ENCODE measurements at places on chromosomes 1 and 21.

DNA sequence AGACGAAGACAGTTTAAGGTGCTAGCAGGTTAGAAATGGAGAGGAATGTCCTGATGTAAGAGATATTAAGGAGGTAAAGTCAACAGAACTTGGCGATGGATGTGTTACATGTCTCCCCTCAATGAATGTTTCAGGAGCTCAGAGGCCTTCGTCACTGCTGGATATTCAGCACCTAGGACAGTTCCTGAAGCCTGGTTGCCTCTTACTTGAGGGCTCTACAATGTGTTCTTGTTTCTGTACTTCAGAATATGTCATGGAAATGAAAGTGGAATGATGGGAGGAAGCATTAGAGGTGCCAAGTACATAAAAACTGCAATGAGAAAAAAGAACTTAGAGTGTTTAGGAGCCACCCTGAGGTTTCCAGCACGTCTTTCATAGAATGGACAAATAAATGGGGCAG, 17.7 kb downstream of the TNR start:
- no peaks in the 10 kb centered on the region for H3K36me3 ChIP-seq
- H3K4me3 ChIP-seq, result no peak overlapping the region
- H3K27ac ChIP-seq, result no peak overlapping the region
- H3K4me1 ChIP-seq, result no peaks in the 10 kb centered on the region
- DNase-seq, result no peak

DNA sequence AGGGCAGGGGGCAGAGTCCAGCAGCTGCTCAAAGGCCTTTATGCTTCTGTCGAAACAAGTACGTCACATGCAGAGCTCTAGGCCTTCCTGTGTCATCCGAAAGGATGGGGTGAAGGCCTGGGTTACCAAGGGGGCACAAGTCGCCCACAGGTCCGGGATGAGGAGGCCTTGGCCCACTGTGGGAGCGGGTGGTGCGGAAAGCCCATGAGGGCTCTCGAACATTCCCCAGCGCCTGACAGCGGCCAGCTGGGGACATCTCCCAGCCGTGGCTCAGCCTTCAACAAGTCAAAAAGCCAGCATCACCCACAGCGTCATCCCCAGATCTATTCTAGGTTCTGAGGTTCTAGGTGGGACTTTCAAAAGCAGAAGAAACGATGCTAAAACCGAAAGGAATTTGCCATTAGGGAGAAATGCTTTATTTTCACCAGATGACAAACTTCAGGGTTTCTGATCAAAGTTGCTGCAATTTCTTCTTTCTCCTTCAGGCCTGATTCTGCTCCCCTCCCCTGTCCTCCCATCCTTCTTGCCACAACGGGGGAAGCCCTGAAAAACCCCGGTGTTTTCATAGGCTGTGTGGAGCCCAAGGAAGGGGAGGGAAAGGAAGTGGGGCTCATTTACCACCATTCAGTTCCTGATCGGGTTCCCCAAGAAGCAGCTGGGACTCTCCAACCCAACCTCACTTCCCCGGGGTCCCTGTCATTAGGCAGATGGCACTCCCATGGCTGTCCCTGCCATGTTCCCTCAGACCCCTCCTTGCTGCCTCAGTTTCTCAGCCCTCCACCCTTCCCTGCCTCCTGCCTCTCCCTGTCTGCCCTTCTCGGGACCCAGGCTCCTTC, 17.6 kb downstream of the GPR137B start:
- H3K27me3 ChIP-seq, result no peaks in the 10 kb centered on the region
- peaks cover 78% of the 10 kb centered on the region for H3K4me1 ChIP-seq
- no peak for DNase-seq
- peaks cover 26% of the 10 kb centered on the region for H3K36me3 ChIP-seq
- H3K27ac ChIP-seq, result peak overlapping the region; percentile 99
- H3K4me3 ChIP-seq, result peak overlapping the region; percentile 74

DNA sequence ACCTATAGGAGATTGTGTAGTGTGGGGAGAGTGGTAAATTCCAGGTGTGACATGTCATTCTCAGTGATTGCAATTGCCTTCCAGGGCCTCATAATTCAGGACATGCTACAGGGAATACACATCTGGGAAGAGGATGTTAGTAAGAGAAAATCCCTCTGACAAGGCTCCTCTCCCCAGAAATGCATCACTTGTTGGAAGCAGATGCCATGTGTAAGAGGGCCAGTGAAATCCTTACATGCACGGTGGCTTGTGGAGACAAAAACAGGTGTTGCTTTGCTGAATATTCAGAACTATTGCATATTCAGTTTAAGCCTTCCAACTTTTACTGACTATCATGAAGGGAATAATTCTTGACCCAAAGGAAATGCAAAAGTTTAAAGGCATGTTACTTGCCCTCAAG, 503.4 kb downstream of the NEGR1 start:
- H3K36me3 ChIP-seq, result no peaks in the 10 kb centered on the region
- no peaks in the 10 kb centered on the region for H3K4me1 ChIP-seq
- H3K27ac ChIP-seq, result no peak overlapping the region

- no peak overlapping the region for H3K27ac ChIP-seq
- peaks cover 13% of the 10 kb centered on the region for H3K4me1 ChIP-seq
- H3K4me3 ChIP-seq, result no peak overlapping the region
- H3K27me3 ChIP-seq, result no peaks in the 10 kb centered on the region
- no peak for DNase-seq
- no peaks in the 10 kb centered on the region for H3K36me3 ChIP-seq
These were observed 14.3 kb upstream of the GPR52 start for GRCh38 chr1:174433451-174433850.

- no peaks in the 10 kb centered on the region for H3K27me3 ChIP-seq
- peaks cover 32% of the 10 kb centered on the region for H3K4me1 ChIP-seq
- H3K36me3 ChIP-seq, result peaks cover 2% of the 10 kb centered on the region
- peak overlapping the region; percentile 15 for H3K4me3 ChIP-seq
- H3K27ac ChIP-seq, result peak overlapping the region; percentile 55
These were observed 284.0 kb downstream of the PTPRC start for GRCh38 chr1:198922638-198923430.

GRCh38 chr1:175481126-175482070, 262.0 kb downstream of the TNR start:
- H3K27me3 ChIP-seq, result peaks cover 24% of the 10 kb centered on the region
- no peaks in the 10 kb centered on the region for H3K36me3 ChIP-seq
- DNase-seq, result no peak
- H3K4me3 ChIP-seq, result no peak overlapping the region
- H3K27ac ChIP-seq, result no peak overlapping the region
- H3K4me1 ChIP-seq, result no peaks in the 10 kb centered on the region

DNA sequence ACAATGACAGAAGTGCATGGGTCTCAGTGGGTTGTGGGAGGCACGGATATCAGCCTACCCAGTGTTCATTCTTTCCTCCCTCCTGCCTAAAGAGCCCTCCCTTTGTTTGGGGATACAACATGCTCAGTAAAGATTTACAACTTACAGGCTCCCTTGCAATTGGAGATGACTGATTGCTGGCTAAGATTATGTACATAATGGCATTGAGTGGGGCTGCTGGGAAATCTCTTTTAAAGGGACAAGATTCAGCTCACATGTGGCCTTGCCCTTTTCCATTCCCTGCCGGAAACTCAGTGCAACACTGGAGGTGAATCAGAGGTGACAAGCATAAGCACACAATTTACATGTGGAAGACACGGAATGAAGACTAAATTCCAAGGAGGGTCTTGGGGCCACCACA, 83.7 kb upstream of the CHRM3 start:
- no peaks in the 10 kb centered on the region for H3K36me3 ChIP-seq
- no peak for DNase-seq
- H3K4me3 ChIP-seq, result no peak overlapping the region
- H3K27ac ChIP-seq, result no peak overlapping the region
- no peaks in the 10 kb centered on the region for H3K27me3 ChIP-seq

GRCh38 chr21:37865156-37865555, 51.1 kb downstream of the KCNJ6 start:
- no peak overlapping the region for H3K27ac ChIP-seq
- H3K27me3 ChIP-seq, result peaks cover 45% of the 10 kb centered on the region
- H3K4me3 ChIP-seq, result no peak overlapping the region

GRCh38 chr21:32315511-32316281, 17.0 kb downstream of the MRAP start:
- H3K4me3 ChIP-seq, result no peak overlapping the region
- no peak overlapping the region for H3K27ac ChIP-seq
- peaks cover 32% of the 10 kb centered on the region for H3K36me3 ChIP-seq
- H3K4me1 ChIP-seq, result no peaks in the 10 kb centered on the region
- DNase-seq, result no peak

- peaks cover 2% of the 10 kb centered on the region for H3K36me3 ChIP-seq
- DNase-seq, result no peak
- peaks cover 12% of the 10 kb centered on the region for H3K4me1 ChIP-seq
- peak overlapping the region; percentile 10 for H3K4me3 ChIP-seq
- no peak overlapping the region for H3K27ac ChIP-seq
These were observed 18.5 kb downstream of the FOXO6 start for GRCh38 chr1:41379738-41380130.

DNA sequence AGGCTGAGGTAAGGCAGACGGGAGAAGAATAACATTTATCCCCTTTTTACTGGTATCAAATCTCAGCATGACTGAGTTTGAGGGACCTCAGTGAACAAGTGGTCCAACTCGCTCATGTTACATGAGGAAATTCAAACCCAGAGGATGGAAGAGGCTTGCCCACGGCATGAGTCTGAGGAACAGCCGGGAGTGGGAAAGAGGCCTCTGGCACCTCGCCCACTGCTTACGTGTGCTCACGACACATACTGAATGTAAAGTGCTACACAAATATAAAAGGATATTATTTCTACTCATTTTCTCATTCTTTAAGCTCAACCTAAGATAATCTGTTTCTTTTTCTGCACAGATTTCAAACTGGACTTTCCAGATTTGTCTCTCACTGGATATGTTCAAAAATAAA, 14.7 kb downstream of the BEND5 start:
- H3K4me1 ChIP-seq, result no peaks in the 10 kb centered on the region

DNA sequence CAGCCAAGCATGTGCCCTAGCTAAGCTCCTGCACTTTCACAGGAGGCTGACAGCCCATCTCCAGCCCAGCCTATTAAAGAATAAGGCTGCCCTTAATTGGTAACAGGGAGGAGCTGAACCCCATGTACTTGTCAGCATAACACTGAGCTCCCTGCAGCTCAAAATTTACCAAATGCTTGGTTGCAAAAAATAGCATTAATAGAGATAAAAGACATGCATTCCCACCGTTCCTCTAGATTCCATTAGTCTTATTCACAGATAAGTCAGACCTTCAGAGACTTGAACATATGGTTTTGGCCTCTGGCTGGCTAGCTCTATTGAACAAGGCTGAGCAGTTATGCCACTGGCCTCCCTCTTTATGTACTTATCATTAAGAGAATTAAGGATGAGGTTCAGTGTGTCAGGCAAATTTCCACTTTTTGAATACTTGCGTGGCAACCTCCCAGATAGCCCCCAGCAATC, 29.2 kb downstream of the OLFML3 start:
- H3K27me3 ChIP-seq, result peaks cover 16% of the 10 kb centered on the region
- DNase-seq, result no peak
- H3K27ac ChIP-seq, result no peak overlapping the region
- no peaks in the 10 kb centered on the region for H3K4me1 ChIP-seq

DNA sequence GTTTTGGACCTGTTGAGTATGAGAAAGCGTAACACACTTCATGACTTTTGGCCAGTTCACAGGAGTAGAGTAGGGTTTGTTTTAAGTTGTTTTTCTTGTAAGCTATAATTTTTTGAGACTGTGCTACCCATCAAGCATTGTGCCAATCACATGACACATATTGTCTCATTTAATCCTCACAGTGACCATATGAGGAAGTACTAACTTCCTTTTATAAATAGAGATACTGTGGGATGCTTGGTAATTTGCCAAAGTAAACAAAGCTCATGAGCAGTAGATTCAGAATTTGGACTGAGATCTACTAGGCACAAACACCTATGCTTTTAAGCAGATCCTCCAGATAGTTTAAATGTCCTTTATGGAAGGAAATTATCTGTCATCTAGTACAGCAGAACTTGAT, 178.3 kb downstream of the CACNA1E start:
- no peak for DNase-seq
- H3K36me3 ChIP-seq, result no peaks in the 10 kb centered on the region
- no peaks in the 10 kb centered on the region for H3K4me1 ChIP-seq
- no peak overlapping the region for H3K27ac ChIP-seq
- peaks cover 30% of the 10 kb centered on the region for H3K27me3 ChIP-seq

DNA sequence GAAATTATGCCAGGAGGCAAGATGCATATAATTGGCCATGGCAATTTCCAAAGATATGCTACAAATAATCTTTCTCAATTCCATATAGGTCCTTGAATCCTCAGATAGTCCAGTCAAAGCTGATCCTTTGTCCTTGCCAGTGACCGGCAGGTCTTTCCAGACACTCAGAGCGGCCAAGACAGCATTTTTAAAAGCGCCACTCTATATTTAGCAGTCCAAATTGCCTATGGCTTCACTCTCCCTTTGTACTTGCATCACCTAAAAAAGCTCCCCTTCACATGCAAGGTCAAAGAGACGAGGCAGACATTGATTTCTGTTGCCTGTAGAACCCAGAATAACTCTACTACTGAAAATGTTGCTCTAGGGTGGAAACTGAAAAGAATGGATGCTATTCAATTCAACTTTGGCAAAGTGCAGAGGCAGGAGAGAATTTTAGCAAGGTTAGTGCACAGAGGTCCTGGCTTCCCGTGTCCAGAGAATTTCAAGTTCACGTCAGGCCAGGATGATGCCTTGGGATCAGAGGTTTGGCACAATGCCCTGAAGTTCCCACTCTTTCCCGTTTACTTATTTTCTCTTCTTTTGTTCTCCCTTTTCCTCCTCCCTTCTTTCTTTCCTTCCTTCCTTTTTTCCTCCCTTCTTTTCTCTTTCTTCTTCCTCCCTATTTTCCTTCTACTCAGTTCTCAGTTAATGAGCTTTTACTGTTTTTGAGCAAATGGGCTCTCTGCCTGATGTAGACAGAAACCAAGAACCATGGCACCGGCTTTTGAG, 108.5 kb downstream of the KCNK1 start:
- no peak overlapping the region for H3K4me3 ChIP-seq
- H3K36me3 ChIP-seq, result no peaks in the 10 kb centered on the region
- H3K4me1 ChIP-seq, result no peaks in the 10 kb centered on the region
- H3K27ac ChIP-seq, result no peak overlapping the region

- H3K4me3 ChIP-seq, result no peak overlapping the region
- H3K36me3 ChIP-seq, result no peaks in the 10 kb centered on the region
- peaks cover 65% of the 10 kb centered on the region for H3K27me3 ChIP-seq
- no peaks in the 10 kb centered on the region for H3K4me1 ChIP-seq
These were observed 85.3 kb upstream of the RAVER2 start for GRCh38 chr1:64659478-64660138.

- H3K27me3 ChIP-seq, result no peaks in the 10 kb centered on the region
- no peak for DNase-seq
- H3K4me1 ChIP-seq, result no peaks in the 10 kb centered on the region
- no peaks in the 10 kb centered on the region for H3K36me3 ChIP-seq
These were observed 568.3 kb upstream of the ADAMTS5 start for GRCh38 chr21:27535188-27535587.

- no peaks in the 10 kb centered on the region for H3K4me1 ChIP-seq
- no peak overlapping the region for H3K4me3 ChIP-seq
- no peak overlapping the region for H3K27ac ChIP-seq
- H3K27me3 ChIP-seq, result peaks cover 27% of the 10 kb centered on the region
- no peak for DNase-seq
These were observed 9.1 kb upstream of the PCNX2 start for GRCh38 chr1:233304489-233305102.

Measured in central memory CD8-positive, alpha-beta T cell (primary cell).